ENCODE measurements at places on chromosomes 12 and 14.

DNA sequence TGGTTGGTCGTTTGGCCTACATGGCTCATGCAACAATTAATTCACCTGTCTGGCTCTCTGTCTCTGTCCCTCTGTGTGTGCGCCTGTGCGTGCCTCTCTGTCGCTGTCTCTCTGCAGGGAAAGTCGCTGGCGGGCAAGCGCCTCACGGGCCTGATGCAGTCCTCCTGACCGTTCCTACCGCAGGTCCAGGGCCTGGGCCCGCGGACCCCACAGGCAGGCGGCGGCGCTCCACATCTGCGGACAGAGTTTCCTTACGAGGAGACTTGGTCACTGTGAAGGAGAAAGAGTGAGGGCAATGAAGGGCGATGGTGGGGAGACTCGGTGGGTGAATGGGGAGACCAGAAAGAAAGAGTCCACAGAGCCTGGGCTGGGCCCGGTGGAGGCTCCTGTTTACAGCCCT lies 331.6 kb downstream of the DPF3 start:
- no peak for DNase-seq

- DNase-seq, result peak; percentile 74
Measured at GRCh38 chr12:66087365-66087943, 43.1 kb downstream of the LLPH start.

- no peak for DNase-seq
Measured at GRCh38 chr12:118337194-118337838, 35.4 kb downstream of the TAOK3 start.

- peak; percentile 64 for DNase-seq
Measured at GRCh38 chr14:105487449-105487985, 831 bp downstream of the CRIP1 start.

DNA sequence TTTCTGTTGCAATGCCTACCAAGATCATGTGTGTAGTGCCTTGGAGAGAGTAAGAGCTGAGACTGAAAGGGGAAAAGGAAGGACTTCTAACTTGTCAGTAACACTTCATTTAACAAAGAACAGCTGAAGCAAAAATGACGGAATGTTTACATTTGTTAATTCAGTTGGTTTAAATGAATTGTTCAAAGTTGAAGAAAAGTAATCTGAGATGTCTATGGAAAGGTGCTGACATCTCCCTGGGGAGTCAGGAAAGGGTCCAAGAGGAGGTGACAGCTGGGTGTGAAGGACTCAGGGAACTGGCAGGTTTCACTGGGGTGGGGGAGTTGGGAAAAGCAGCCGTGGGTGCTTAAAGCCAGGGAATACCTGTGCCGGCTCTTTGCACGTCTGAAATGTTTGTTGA lies 7.9 kb downstream of the TMEM63C start:
- DNase-seq, result no peak

GRCh38 chr14:85248881-85249635 lies 280.9 kb upstream of the FLRT2 start:
- DNase-seq, result no peak

GRCh38 chr14:67673451-67673850 lies 981 bp downstream of the VTI1B start:
- no peak for DNase-seq

DNA sequence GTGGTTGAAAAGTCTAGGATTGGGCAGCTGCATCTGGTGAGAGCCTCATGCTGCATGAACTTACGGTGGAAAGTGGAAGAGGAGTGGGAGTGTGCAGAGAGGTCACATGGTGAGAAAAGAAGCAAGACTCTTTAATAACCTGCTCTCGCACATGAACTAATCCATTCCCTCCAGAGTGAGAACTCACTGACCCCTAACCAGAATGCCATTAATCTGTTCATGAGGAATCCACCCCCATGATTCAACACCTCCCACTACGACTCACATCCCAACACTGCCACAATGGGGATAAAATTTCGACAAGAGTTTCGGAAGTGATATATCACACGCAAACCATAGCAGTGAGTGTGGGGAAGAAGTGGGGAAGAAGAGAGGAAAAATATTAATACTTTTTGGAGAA lies 377.4 kb downstream of the NAV3 start:
- no peak for DNase-seq

- no peak for DNase-seq
Measured at GRCh38 chr12:131635491-131636122, 75.3 kb upstream of the SFSWAP start.

DNA sequence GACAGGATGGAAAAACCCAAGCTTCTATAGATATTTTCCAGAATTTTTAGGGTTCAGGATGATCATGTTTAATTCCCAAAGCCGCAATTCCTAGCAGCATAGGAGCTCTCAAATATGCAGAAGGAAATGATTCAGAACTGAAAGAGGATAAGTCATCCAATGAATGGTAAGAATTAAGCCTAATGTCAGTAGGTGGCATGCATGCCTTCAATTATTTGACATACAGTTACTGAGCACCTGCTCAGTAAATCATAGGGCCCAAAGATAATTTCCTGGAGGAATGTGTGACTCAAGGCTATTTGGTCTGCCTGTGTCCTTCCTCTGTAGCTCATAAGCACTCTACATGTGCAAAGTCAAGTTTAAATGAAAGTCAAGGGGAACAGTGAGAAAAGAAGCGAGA lies 116.8 kb upstream of the SLC38A4 start:
- no peak for DNase-seq

DNA sequence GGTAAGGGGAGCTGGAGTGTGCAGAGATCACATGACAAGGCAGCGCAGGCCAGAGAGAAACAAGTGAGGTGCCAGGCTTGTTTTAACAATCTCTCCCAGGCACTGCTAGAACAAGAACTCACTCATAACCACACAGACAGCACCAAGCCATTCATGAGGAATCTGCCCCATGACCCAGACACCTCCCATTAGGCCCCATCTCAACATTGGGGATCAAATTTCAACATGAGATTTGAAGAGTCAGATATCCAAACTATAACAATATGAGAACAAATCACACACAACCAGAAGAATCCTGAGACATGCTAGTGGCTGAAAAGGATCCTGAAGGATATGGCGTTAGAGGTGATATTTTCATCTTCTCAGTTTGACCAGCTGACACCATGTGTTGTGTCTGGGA lies 21.9 kb downstream of the OR6J1 start:
- no peak for DNase-seq

DNA sequence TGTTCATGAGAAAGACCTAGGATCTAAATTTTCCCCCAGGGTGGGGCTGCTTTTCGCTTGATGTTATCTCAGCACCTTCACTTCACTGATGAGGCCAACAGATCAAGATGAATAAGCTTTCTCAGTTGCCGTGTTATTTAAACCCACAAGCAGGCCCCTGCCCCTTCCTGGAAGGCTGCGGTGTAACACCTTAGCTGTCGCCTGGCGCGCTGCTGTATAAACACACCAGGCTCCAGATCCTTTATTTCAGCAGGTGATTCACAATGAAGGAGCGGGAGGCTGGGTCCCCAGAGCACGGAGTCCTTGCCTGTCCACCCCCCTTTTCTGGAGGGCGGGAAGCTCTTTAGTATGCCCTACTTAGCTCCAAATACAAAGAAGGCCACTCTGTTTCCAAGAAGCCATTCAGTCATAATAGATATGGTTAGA lies 515.4 kb downstream of the FUT8 start:
- no peak for DNase-seq

GRCh38 chr14:90676912-90677311 lies 139.3 kb downstream of the TTC7B start:
- DNase-seq, result peak; percentile 50

DNA sequence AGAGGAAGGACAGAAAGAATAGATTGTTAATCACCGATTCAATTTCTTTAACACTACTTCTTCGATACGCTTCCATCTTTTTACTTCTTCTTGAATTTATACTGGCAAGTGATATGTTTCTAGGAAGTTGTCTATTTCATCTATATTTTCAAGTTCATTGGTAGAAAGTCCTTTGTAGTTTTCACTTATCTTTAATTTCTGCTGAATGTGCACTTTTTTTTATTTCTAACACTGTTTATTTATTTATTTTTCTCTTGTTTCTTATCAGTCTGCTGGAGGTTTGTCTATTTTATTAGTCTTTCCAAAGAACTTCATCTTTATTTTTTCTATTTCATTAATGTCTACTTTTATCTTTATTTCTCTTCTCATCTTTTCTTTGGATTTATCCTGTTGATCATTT lies 63.6 kb downstream of the SIX1 start:
- DNase-seq, result no peak

- DNase-seq, result peak; percentile 44
Measured at GRCh38 chr14:65351493-65352194, 60.9 kb upstream of the FUT8 start.

GRCh38 chr14:36676236-36676635 lies 14.6 kb downstream of the PAX9 start:
- no peak for DNase-seq

DNA sequence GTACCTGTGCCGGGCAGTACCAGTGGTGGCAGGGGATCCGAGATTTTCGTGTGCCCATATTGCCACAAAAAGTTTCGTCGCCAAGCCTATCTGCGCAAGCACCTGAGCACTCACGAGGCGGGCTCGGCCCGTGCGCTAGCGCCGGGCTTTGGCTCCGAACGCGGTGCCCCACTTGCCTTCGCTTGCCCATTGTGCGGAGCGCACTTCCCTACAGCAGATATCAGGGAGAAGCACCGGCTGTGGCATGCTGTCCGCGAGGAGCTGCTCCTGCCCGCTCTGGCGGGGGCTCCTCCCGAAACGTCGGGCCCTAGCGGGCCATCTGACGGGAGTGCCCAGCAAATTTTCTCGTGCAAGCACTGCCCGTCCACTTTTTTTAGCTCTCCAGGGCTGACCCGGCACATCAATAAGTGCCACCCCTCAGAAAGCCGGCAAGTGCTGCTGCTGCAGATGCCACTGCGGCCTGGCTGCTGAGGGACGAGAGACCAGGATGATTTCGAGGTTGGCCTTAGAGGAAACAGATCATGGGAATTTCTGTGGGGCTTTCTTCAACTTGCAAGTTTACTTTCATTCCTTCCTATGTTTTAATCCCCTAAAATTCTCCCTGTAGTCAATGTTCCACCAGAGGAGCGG lies 1.6 kb downstream of the INSM2 start:
- no peak for DNase-seq

DNA sequence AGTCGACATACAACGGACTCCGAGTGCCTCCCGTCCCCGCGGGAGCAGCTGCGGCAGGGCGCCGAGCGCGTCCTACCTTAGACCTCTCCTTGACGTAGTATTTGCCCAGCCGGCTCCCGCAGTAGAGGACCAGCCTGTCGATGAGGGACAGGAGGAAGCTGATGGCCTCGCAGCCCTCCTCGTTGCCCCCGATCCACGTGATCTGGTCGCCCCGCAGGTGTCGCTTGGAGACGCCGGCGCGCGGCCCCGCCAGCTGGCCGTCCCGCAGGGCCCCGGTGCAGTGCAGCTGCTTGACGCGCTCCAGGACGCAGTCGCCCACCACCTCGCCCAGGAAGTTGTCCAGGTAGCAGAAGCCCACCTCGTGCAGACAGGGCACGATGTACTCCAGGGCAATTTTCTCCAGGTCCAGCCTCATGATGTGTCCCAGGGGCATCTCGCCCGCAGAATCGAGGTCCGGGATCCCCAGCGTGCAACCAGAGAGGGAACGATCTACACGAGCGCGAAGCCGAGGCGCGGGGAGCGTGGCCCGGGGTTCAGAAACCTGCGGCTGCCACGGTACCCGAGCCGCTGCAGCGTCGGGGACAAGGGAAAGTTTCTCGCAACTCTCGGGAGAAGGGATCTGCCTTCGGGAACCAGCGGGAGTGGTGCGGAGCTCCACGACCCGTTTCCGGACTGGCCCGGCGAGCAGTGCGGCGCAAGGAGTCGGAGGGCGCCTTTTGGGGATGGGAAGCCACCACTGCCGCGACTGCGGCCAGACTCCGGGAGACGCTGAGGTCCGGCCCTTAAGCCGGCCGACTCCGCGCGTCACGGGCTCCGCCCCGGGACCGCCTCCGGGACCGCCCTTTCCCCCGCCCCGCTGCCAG lies at the start of gene EGLN3:
EGLN3 (minus strand) TSS at position 755 of the 863 bp plus-strand sequence; CDS start at position 433, 322 bp downstream.
- peak; percentile 92 for DNase-seq
